Head of caudate nucleus (tissue), 42 donors: ENCODE measurements at places on chromosomes 16 and 17.

GRCh38 chr16:68257906-68258800 is 6.2 kb upstream of the SLC7A6 start:
- no peak for DNase-seq

DNA sequence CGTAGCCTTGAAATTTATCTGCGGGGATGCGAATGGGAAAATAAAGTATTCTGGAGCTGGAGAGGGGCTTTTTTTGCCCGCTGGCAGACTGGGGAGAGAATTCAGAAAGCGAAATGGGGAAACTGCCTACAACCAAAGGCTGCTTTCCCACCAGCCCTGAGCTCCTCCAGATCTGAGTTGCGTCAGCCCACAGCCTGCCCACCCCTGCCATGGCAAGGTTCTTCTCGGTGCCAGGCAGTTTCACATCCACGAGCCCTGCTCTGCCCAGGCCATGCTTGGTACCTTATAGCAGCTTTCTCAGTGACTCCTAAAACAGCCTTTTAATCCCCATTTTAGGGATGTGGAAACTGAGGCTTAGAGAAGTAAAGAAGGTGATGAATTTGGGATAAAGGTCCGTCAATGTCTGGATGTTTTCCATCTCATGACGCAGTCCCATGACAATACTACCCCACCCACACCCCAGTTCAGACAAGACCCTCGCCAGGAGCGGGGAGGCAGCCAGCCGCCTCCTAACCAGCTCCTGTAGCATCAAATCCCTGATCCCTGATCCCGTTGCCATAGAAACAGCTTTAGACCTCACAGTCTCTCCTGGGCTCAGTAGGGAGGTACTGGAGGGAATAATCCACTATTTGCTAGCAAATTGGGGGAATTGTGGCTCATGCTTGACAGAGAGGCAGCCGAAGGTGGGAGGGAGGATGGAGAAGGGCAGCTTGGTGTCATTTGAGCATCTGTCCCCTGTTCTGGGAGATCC is 113.5 kb downstream of the MGAT5B start:
- peak; percentile 39 for DNase-seq

GRCh38 chr16:80664226-80664625 is 123.4 kb downstream of the DYNLRB2 start:
- no peak for DNase-seq

GRCh38 chr17:1351971-1352370 is 48.1 kb downstream of the YWHAE start:
- DNase-seq, result no peak

DNA sequence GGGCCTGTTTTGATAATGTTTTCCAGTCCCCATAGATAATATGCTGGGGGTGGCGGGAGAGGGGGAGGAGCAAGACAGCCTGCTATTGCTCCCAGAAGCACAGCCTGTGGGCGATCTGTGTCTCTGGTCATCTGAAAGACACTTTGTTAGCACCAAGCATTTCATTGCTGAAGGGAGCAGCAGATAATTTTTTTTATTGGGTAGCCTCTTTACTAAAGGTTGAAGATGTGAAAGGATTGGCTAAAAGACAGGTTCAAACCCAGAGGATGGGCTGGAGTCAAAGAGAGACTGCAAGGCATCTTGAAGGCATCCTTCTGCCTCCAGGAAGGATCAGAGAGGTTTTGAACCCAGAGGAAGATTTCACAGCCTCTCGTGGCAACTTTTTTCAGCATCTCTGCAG is 60.6 kb downstream of the C17orf67 start:
- DNase-seq, result no peak

DNA sequence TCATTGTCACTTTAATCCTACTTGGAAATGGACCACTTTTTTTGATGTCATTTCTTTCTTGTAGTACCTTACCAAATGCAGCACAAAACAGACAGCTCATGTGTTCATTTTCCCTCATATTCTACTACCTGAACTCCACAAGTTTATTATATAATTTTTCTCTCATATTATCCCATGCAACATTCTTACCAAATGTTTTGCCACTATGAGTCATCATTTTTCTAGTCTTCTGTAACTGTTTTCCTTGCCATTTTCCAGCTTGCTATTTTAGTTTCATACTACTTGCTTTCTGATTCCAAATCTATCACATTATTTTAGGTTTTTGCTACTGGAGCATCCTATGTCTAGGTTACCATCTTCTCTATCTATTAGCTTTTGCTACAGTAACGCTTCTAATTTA is 332.7 kb downstream of the ZFHX3 start:
- DNase-seq, result no peak

DNA sequence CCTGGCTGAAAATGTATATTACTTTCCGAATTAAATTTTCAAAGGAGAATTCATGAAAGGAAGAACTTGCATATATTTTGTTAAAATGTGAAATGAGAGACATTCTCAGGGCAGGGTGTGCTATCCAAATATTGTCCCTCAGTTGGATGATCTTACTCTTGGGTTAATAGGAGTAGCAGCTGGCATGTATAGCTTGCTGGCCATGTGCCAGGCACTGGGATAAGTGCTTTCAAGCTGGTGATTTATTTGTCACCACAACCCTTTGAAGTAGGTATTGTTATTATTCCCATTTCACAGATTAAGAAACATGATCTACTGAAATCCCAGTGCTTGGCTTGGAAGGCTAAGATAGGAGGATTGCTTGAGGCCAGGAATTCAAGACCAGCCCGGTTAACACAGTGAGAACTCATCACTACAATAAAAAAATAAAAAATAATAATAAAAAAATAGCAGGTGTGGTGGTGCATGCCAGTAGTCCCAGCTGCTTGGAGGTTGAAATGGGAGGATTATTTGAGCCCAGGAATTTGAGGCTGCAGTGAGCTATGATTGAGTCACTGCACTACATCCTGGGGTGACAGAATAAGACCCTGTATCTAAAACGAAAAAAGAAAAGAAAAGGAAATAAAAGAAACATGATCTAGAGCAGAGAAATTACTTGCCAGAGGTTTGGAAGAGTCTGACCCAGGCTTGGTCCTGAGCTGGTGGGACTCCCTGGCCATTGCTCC is 11.6 kb upstream of the MPHOSPH6 start:
- DNase-seq, result no peak

- no peak for DNase-seq
These were observed 3.2 kb downstream of the SGF29 start for GRCh38 chr16:28556914-28557320.

DNA sequence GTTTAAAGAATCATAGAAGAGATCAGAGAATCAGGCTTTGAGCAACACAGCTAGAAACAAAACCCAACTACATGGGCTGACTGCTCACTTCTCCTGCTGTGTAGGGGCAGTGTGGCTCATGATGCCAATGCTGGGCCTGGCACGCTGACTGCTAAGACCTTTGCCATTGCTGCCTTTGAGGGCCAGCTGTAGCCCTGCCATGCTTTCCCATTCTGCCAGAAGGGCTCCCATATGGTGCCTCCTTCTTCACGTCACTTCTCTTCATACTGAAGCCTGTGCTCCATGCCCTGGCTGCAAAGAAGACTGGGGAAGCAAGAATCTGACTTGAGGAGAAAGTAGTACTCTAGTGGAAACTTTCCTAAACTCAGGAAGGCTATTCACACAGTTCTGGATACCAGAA is 232.9 kb downstream of the UTP18 start:
- DNase-seq, result no peak

DNA sequence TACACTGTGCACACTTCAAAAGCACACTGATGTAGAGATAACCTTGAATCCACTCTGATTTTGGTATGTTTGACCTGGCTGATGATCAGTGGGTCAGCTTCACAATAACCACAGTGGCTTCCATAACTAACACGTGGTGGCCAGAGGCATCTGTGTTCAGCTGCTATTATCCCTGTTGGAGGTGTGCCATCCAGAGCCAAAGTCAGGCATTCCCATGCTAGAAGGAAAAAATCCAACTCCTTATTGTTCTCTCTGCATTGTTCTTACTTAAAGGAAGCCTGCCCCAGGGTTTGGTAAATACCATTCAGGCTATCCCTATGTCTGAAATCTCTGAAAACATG is 127.3 kb upstream of the MON1B start:
- DNase-seq, result no peak
